ENCODE measurements at places on chromosomes 13 and 19.

DNA sequence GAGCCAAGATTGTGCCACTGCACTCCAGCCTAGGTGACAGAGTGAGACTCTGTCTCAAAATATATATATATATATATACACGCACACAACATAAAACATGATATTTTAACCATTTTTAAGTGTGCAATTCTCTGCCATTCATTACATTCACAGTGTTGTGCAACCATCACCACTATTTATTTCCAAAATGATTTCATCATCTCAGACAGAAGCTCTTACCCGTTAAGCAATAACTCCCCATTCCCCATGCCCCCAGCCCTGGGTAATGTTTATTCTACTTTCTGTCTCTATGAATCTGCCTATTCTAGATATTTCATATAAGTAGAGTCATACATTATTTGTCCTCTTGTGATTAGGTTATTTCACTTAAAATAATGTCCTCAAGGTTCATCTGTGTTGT, 20.3 kb downstream of the WDR88 start:
- no peak for DNase-seq

DNA sequence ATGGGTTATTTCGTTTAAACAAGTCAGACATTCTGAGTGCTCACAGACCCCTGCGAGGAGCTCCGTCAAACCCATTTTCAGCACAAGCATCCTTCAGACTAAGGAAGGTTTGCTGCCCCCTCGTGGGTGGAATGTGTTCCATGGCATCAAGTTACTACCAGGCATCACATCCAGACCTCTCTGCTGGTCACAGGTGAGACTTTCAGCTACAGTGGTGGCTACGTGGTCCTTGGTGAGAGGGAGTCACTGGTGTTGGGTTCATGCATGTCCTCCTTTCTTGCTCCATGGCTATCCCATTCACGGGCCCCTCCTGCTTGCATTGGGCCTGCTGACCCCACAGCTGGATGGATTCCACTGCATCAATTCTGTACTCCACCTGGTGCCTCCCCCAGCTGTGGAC, 9.1 kb upstream of the LILRB5 start:
- peak; percentile 46 for DNase-seq

DNA sequence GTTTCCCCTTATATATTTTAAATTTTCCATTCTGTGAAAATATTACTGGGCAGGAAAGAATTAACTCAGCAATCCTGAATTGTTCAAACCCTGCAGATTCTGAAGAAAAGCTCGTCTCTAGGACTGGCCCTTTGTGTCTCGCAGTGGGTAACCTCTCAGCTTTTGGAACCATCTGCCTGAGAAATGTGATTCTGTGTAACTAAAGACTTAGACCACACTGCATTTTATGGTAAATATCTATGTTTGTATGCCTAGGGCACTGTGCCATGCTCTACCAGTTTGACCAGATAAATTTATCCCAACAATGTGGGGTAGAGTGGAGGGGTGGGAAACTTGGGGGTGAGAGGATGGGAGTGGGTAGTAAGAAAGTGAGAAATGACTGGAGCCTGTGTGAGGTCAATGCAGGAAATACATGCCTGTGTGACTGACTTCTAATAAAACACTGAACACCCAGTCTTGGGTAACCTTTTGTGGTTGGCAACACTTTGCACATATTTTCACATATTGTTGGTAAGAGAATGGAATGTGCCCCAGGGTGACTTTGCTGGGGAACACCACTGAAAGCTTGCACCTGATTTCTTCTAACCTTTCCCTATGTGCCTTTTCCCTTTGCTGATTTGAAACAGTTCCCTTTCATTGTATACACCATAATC, 1181.9 kb downstream of the OLFM4 start:
- no peak for DNase-seq

GRCh38 chr19:49986354-49986753, 25.4 kb upstream of the SIGLEC11 start:
- no peak for DNase-seq

DNA sequence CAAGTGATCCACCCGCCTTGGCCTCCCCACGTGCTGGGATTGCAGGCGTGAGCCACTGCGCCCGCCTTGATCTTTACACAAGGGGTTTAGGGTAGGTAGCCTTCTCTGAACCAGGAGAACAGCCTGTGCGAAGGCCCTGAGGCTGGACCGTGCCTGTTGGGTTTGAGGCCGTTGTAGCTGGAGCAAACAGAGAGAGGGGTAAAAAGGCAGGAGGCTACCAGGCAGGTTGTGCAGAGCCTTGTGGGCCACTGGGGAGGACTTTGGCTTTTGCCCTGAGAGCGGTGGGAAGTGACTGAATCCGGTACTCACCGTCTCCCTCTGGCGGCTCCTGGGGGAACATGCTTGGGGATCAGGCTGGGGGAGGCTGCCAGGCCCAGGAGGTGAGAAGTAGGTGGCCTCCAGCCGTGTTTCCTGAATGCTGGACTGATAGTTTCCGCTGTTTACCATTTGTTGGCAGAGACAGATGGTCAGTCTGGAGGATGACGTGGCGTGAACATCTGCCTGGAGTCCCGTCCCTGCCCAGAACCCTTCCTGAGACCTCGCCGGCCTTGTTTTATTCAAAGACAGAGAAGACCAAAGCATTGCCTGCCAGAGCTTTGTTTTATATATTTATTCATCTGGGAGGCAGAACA, 24.6 kb downstream of the SPC24 start:
- peak; percentile 54 for DNase-seq

- no peak for DNase-seq
These were observed 6.7 kb downstream of the TEX29 start for GRCh38 chr13:111326981-111327642.

- no peak for DNase-seq
These were observed 6.3 kb upstream of the BEST2 start for GRCh38 chr19:12745166-12745897.

- no peak for DNase-seq
These were observed 27.4 kb downstream of the UBAC2 start for GRCh38 chr13:99227909-99228688.

- no peak for DNase-seq
These were observed 33.9 kb upstream of the FLT1 start for GRCh38 chr13:28528848-28529247.

GRCh38 chr19:16509141-16510061, 13.2 kb downstream of the C19orf44 start:
- DNase-seq, result peak; percentile 12

DNA sequence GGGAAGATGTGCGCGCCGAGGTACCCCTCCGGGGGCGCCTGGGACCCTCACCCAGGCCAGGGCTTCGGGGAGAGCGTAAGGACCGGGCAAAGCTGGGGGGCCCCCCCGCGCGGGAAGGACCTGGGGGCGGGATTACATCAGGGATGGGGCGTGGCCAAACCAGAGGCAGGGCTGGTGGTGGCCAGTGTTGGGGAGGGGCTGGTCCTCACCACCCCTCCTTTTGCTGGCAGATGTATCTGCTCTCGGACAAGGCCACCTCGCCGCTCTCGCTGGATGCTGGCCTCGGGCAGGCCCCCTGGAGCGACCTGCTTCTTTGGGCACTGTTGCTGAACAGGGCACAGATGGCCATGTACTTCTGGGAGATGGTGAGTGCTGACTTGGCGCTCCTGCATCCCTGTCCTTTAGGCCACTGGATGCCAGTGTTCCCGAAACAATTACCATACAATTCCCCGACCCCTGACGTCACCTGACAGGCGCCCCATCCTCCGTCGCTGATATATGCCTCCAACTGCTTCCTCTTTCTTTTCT, 25.3 kb downstream of the TRPM4 start:
- DNase-seq, result no peak

DNA sequence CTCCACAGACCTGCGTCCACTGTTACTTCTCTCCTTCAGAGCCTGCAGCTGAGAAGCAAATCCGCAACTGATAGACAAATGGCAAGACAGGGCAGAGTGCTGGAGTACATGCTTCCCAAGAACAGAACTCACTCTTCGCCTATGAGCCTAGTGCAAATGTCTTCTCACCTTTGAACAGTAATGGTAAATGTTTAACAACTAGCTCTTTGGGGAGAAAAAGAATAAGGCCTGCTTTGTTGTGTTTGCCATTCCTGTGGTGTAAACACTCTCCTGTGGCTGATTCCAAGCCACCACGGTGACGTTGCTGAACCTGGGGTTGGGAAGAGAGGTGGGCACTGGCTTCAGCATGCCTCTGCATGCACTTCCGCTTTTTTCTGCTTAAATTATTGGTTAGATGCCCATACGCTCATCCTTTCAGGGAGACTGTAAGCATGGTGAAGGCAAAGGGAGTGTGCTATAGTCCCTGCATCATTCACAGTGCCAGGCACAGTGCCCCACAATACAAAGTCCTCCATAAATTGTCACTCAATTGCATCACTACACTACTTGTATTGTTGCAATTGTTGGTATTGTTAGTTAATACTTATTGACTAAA, 28.1 kb upstream of the GTF3A start:
- no peak for DNase-seq

- DNase-seq, result peak; percentile 68
These were observed 7.9 kb upstream of the PVR start for GRCh38 chr19:44635581-44636438.

DNA sequence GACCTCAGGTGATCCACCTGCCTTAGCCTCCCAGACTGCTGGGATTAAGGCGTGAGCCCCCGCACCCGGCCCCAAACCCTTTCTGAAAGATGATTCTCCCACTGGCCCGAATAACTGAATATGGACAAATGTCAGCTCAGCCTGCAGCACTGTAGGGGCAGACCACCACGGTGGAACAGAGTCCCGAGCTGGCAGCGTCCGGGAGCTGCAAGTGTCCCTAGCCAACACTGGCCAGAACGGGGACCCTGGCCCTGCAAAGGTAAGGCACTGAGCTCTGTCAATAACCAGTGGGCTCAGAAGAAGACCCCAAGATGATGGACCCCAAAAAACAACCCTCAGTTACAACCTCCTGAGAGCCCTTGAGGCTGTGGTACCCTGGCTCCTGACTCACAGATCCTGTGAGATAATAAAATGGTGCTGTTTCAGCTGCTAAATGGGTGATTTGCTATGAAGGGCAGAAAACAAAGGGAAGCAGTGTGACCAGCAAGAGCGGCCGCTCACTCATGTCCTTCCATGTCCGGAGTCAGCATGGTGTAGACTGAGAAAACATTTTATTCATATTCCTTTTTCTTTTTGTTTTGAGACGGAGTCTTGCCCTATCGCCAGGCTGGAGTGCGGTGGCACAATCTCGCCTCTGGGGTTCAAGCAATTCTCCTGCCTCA, 1.6 kb downstream of the LSM7 start:
- DNase-seq, result no peak

DNA sequence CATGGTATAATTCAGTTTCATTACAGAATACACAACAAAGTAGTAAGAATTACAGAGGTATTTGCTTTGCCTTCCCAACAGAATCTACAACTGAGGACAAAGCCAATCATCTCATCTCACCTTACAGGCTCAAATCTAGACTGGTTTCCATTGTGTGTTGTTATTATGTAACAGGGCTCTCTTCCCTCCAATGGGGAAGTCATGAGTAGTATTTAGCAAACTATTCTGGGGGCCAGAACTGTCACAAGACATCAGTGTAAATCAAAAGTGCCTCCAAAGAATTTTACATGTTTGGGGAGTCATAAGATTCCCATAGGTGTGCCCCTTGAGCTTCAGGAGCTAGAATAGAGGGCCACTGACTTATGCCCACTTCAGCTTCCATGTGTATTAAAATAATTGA, 187.0 kb upstream of the EDNRB start:
- DNase-seq, result no peak

DNA sequence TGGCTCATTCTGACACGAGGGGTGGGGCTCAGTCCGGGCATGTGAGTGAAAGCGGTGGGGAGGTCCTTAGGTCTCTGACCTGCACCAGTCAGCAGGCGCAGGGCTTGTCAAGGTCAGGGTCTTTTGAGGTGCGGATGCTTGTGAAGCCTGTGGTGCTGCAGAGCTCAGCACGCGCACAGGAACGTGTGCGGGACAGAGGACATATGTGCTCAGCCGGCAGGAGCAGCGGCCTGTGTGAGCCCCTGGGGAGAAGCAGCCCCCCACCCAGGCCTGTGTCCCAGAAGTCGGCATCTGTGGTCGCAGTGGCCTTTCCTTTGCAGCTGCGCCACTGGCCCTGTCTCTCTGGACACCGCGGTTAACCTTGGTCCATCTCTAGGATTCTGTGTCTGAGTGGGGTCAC, 30.9 kb downstream of the ATP4B start:
- no peak for DNase-seq

DNA sequence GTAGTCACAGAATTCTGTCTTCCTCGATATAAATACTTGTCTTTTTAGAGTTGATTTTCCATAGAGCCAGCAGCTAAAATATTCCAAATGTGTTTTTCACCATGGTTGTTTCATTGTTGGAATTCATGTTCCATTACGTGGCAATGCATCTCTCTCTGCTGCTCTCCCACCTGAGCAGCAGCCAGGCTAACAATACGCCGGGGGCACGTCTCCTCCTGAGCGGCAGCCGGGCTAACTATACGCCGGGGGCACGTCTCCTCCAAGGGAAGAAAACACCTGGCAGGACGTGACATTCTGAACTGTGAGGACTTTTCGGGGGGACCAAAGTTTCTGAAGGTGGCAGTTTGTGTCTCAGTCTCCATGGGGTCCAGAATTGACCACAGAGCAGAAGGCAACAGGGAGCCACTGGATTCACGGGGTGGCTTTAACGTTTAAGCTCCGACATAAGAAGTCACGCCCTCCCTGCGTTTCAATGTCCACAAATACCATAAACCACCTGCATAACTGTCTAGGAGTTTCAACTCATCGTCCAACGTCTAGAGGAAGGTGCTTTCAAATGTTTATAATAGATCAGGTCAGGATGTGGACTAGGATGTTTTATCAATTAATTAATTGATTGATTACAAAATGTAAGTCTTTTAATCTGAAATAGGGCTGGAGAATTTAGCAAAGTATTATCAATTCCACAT, 15.1 kb downstream of the PLPP2 start:
- no peak for DNase-seq

GRCh38 chr19:53112286-53112685, 9.1 kb upstream of the ZNF160 start:
- no peak for DNase-seq

- peak; percentile 45 for DNase-seq
These were observed 2.2 kb downstream of the ARHGEF7 start for GRCh38 chr13:111117289-111117688.

GRCh38 chr13:33860526-33860925, 42.6 kb downstream of the RFC3 start:
- DNase-seq, result no peak

DNA sequence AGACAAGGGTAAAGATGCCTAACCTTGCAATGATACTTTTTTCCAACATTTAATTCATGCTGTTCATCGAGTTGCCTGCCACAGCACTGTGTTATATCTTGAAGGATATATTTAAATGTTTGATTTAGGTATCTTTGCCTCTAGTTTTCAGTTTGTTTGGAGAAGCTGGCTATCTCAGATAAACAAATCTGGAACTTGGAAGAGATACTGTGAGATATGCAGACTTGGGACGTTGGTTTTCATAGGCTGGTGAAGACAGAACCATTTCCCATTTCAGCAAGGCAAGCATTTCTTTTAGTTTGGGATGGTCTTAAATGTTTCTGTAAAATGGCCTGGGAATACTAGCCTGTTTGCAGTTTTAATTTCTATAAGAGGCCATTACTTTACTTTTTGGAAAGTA, 3.3 kb downstream of the RNASEH2B start:
- DNase-seq, result no peak

- no peak for DNase-seq
These were observed 30.8 kb downstream of the FAM124A start for GRCh38 chr13:51252954-51253532.

GRCh38 chr13:43785650-43786471, 911 bp downstream of the ENOX1 start:
- peak; percentile 69 for DNase-seq

- peak; percentile 65 for DNase-seq
These were observed 418.2 kb downstream of the DCT start for GRCh38 chr13:94061301-94061700.

- no peak for DNase-seq
These were observed 64.5 kb upstream of the ZNF724 start for GRCh38 chr19:23314505-23315251.

- DNase-seq, result no peak
These were observed 5.2 kb downstream of the PRX start for GRCh38 chr19:40407714-40408597.
